ENCODE measurements at places on chromosomes 3 and 15.

- DNase-seq: no peak
Measured at GRCh38 chr3:158509891-158510290, 61.1 kb upstream of the MLF1 start.

DNA sequence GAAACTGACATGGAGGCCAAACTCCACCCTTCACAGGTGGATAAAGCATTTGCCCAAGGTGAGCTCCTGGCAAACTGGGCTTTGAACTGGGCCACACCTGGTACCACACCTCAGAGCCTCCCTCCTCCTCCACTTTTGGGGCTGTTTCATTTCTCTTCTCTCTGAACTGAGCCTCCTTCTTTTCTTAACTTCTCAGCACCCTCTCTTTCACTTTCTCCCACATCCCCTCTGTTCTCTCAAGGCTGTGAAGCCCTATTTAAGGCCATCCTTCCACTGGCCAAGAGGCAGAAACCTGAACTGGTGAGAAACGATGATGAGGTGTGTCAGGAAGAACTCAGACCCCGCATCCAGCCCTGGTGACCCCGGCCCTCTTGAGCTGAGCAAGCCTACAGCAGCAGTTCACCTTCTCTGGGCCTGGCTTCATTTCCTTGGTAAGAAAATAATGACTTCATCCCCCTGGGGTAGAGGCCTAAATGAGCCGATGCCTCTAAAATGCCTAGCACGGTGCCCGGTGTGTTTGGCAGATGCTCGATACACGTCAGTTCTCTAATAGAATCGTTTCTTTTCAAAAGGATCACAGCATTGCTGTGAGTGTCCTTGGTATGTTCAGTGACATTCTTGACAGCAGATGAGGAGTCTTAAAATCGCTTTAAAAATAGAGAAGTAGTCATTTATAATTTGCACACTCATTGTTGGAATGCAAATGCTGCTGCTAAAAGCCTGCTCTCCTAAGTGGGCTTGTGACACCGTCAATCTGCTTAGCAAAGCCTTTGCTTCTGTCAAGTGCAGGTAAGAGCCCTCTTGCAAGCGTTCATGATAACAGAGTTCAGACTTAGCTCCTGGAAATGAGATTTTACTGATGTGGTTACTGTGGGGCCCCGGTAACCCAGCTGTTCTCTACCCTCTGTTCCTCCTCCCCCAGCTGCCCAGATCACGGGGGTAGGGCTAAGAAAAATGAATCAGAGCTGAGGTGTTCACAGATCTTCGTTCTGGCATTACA is 97.7 kb upstream of the ATP2B2 start:
- DNase-seq: no peak

DNA sequence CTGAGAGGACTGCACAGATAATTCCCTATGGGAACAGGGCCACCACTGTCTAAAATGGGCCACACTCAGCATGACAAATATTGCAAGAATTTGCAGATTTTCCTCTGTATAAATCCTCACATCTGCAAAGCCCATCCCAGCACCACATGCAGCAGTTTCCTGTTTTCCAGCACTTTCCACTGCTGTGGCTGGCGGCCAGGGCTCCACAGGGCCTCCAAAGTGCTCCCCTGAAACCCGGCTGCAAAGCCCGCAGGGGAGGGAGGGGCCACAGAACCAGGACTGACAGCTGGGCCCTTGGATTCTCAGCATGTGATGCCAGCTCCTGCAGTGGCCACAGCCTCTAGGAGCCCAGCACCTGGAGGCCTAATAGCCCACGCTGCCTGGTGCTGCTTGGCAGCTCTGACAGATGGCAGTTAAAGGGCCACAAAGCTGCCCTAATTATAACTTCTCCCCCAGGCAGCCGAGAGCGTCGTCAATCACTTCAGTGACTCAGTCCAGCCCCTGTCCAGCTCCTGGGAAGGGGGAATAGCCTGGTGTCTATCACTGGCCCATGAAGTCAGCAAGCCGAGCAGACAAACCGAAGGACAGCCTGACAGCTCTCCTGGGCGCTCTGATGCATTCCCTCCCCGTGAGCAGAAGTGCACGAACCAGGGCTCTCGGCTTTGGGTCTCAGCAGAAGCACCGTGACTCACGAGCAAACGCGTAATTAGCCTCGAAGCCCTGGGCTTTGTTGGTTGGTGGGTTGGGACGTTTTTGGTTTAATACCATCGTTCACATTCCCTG is 4.7 kb downstream of the LRRC15 start:
- peak; percentile 57 for DNase-seq

DNA sequence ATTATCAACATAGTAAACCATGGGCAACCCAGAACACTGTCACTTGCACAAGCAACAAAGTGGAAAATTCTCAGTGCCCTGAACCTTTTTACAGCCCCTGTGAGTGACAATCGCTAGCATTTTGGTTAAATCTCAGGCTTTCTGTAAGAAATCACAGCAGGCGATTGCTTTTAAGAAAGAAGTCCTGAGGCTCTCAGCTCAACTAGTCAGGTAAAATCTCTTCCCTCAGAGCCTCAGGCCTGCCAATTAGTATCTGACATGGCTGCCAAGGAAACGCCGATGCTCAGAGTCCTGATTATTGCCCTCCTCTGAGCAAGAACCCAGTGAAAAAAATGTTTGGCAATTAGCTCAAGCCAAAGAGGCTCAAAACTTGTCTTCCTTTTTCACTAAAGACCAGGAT is 530.8 kb downstream of the DIPK2A start:
- DNase-seq: no peak

GRCh38 chr15:51390241-51390965 is 48.9 kb downstream of the GLDN start:
- no peak for DNase-seq

DNA sequence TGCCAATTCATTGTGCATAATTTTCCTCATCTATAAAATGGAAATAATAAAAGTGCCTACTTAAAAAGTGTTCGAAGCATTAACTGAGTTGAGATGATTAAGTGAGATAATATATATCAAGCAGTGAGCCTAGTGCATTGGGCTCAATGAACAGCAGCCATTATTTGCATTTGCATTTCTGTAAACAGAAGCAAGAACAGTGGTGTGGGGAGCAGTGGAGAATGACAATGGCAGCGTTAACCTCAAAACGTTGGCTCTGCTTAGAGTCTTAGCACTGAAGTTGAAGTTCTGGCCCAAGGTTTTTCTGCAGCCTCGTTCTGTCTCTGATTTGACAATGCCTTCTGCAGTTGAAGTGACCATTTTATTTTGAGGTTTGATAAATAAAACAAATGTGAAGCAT is 466.3 kb upstream of the ONECUT1 start:
- no peak for DNase-seq
